ENCODE measurements at places on chromosomes 2 and 18.

DNA sequence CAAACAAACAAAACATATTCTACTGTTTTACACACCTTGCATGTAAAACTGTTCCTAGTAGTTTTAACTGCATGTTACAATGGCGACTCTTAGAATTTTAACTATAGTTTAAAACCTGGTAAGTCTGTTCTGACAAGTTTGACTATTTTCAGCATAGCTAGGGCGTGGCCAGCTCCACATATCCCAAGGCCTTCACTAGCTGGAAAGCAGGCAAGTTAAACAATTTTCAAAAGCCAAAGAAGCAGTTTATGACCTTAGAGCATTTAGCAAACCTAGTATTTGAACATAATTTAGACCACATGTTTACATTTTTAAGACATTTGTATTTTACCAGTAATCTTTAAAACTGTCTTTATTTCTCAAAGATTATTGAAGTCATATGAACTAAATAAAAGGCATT, 402.8 kb upstream of the SYT4 start:
- DNase-seq = no peak

- no peak for DNase-seq
Measured at GRCh38 chr18:24209558-24209957, 70.7 kb downstream of the CABYR start.

DNA sequence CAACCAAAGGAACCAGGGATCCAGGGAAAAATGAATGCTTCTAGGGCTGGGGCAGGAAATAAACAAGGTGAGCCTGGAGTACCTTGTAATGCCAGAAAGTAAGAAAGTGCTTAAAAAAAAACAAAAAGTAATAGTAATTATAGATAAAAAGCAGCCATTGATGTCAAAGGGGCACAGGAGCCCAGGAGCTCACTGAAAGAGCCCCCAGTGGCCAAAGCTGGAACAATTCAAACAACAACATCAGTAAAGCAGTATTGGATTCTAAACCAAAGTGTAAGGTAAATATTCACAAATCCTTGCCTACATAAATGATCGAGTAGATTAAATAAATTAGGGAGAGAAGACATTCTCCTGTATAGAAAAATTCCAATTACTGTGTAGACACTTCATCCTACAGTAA, 114.3 kb upstream of the ARL4C start:
- DNase-seq = no peak

GRCh38 chr2:190344276-190344827, 963 bp downstream of the INPP1 start:
- no peak for DNase-seq

DNA sequence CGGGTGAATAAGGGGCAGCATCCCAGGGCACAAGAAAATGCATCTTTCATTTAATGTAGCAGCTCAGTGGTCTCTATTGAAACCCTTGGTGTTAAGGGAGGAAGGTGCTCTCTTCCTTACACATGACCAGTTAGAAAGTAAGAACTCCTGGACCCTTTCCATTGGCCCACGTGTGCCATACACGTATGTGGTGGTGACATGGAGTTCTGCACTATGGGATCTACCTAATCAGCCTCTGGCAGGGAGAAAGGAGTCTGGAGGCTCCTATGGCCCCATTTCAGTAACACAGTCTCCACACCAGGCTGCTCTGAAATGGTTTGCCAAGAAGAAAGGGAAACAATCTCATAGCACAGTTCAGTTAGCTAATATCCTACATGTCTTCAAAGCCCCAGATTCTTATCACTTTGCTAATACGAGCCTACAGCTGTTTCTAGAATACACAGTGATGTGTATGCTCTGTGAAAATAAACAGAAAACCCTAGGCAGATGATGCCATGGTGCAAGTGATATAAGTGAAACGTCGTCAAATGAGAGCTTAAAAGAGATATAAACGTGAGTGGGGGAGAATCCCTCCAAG, 7.0 kb downstream of the EFEMP1 start:
- DNase-seq = no peak

DNA sequence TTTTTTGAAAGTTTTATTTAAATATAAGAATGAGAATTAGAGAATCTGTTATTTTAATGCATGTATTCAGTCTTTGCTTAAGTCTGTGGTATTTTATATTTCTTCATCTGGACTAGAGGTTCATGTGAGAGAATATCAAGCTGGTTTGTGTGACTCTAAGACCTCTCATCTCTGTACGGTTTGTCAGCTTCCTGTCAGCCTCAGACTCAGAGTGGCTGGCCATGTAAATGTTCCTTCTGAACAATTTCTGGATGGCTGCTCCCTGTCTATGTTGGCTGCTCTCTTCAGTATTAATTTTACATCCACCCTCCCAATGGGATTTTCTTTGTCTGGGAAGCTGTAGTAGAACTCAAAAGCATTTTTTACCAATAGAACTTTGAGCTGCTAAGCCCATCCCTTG, 225.3 kb upstream of the THUMPD2 start:
- no peak for DNase-seq

GRCh38 chr2:120793682-120794403, 58.2 kb downstream of the GLI2 start:
- peak; percentile 37 for DNase-seq

- no peak for DNase-seq
Measured at GRCh38 chr2:196750291-196750923, 49.1 kb downstream of the GTF3C3 start.

- no peak for DNase-seq
Measured at GRCh38 chr2:16561676-16562075, 104.0 kb downstream of the CYRIA start.

GRCh38 chr2:237640493-237640998, 13.2 kb downstream of the LRRFIP1 start:
- DNase-seq = no peak

GRCh38 chr18:61829108-61829507, 63.7 kb downstream of the RNF152 start:
- DNase-seq = no peak

- no peak for DNase-seq
Measured at GRCh38 chr2:11314487-11314886, 29.9 kb downstream of the ROCK2 start.

DNA sequence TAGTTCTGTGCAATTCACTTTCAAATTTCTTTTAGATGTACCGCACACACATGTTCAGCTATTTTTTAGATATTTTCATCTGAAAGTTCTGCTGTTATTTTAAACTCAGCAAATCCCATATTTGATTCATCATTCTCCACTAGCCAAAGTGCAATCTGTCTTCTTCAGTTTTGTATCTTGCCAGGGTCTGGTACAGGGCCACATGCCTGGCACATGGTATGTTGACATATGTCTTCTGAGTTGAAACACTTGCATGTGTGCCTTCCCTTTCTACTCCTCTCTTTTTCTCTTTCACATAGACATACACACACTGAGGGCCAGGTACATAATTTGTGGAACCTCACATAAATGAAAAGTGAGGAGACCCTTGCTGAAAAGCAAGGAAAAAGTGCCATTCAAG, 25.7 kb upstream of the SESTD1 start:
- DNase-seq = no peak

GRCh38 chr18:3590096-3590630, 140.2 kb downstream of the TGIF1 start:
- DNase-seq = no peak

DNA sequence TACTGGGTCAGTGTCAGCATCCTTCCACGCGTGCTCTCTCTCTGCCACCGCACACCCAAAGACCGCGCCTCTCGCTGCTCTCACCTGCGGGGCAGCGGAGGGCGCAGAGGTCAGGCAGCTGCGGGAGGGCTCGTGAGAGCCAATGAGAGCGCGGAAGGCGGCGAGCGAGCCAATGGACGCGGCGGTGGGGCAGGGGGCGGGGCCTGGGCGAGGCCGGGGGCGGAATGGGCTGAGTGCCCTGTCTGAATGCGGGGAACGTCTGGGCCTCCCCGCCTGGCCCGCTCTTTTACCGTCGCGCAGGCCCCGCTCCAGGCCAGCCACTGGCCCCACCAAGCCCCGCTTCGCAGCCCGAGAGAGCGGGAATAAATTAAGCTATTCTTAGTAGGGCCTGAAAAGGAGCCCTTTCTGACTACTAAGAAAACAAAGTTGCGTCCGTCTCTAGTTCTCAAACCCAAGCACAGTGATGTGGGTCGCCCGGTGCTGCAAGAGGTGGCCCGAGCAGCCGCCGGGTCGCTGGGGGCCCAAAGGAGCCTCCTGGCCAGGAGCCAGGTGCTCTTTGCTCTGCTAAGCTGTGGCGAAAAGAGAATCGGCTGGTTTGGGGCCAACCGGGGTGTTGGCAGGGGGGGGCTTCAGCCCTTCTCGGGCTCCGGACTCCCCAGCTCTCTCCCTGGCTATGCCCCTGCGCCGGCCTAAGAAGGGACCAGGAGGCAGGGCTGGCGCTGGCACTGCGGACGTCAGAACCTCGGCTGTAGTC, 81.1 kb upstream of the GLI2 start:
- no peak for DNase-seq

Data from NCI-H2171 (cell line).